ENCODE measurements at places on chromosomes 6 and 20.
A peak's percentile ranks its signal among the peaks of the same experiment; 100 is the strongest.

- no peak for DNase-seq
Measured at GRCh38 chr6:20434766-20435165, 33.1 kb downstream of the E2F3 start.

DNA sequence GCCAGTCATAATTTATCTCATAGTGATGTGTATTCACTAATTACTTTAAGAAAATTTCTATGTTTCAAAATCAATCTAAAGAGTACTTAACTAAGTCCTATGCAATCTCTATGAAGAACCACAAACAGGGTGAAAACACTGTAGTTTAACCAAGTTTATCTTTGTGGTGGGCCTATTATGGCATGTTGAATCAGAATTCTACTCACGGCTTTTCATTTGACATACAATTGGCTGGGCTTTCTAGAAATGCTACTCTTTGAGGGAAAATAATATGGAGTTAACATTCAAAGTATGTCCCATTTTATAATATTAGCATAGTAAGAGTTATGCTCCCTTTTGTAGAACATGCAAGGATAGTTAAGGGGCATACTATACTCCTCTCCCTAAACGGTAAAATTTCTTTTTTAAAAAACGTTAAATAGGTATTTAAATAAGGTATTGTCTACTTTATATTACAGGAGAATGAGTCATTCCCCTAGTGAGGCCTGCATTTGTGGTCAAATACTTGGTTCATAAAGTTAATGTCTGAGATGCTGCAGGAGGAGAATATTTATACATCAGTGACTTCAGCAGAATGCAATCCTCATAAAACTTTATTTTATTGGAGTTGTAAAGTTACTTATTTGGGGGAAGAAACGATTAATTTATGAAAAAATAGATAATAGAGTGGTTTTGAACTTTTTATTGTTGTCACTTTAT lies 1.8 kb downstream of the MOXD1 start:
- peak; percentile 73 for DNase-seq

GRCh38 chr20:38854654-38855066 lies 49.2 kb downstream of the PPP1R16B start:
- no peak for DNase-seq

GRCh38 chr6:112203577-112204349 lies 50.6 kb downstream of the LAMA4 start:
- peak; percentile 94 for DNase-seq
